ENCODE measurements at places on chromosomes 16 and 17.

- no peak for DNase-seq
These were observed 70.6 kb downstream of the CYB5B start for GRCh38 chr16:69494991-69495392.

DNA sequence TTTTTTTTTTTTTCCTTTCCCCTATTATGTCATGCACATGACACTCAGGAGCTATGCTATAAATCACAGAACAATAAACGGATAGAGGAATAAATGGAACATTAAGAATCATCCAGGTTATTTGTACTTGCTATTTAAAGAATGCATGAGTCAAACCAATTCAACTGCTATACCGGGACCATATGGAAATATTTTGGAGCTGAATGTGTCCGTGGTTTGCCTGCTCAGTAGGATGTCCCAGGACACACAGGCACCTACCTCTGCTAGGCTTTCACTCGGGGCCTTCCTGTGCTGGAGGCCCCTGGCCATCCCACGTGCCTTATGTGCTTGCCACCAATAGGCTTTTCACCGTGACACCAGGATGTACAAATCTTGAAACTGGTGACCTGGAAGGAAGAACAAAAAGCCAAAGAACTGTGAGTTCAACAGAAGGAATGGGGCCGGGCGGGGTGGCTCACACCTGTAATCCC, 15.3 kb upstream of the SEC14L1 start:
- no peak for DNase-seq

- DNase-seq: no peak
These were observed 93.6 kb upstream of the CIBAR2 start for GRCh38 chr16:85205747-85206471.

DNA sequence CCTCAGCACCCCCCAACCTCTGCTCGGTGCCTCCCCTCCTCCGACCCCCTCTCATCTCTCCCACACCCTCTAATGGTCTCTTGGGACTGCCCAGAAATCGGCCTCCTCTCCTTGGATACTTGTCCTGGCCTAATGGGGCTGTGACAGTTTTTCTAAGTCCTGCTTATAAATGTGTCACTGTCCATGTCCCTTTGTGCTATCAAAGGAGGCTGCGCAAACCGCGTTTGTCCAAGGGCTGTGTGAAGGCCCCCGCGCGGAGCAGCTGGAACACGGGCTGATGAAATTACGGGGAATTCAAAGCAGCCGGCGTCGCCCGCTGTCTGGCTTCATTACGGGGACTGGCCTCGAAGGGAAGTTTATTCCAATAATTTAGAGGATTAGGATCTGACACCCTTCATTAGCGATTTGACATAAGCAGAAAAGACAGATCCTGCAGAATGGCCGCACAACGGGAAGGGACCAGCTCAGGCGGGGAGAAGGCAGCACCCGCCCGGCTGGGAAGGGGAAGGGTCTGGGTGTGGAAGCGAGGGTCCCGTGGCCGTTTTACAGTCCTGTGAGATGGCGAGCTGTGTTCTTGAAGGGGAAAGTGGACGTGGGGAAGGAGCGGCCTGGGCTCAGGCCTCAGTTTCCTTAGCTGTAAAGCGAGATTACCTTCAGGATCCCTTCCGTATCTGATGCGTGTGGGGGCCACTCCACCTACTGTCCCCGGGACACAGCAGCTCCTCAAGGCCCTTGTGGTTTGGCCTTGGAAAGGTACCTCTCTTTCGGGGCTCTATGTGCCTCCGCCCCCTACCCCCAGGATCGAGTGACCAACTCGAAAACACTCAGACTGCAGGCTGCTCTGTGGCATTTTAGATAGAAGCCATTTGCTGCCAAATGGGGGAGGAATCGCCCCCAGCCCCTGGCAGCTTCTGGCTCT, 1.6 kb upstream of the WFIKKN2 start:
- no peak for DNase-seq

All from stromal cell of bone marrow (primary cell).